Head of caudate nucleus (tissue), 42 donors: ENCODE measurements at places on chromosomes 6 and 20.

GRCh38 chr6:17182961-17183360 is 81.1 kb downstream of the STMND1 start:
- DNase-seq, result no peak

GRCh38 chr6:1610497-1611321 is 994 bp downstream of the FOXC1 start:
- DNase-seq, result no peak

GRCh38 chr6:159099276-159099675 is 54.5 kb upstream of the TAGAP start:
- DNase-seq, result no peak

GRCh38 chr6:106739387-106739786 is 110.0 kb downstream of the QRSL1 start:
- DNase-seq, result peak; percentile 21

GRCh38 chr20:49787371-49788357 is 25.0 kb upstream of the SLC9A8 start:
- DNase-seq, result no peak

- no peak for DNase-seq
Measured at GRCh38 chr20:8082989-8083388, 49.1 kb upstream of the PLCB1 start.

GRCh38 chr20:33894798-33895197 is 83.7 kb downstream of the CHMP4B start:
- DNase-seq, result no peak

- no peak for DNase-seq
Measured at GRCh38 chr6:16496210-16496609, 257.8 kb downstream of the GMPR start.

- no peak for DNase-seq
Measured at GRCh38 chr6:167056370-167056769, 57.2 kb downstream of the CEP43 start.

- no peak for DNase-seq
Measured at GRCh38 chr6:170308761-170309160, 2.2 kb downstream of the FAM120B start.

GRCh38 chr6:35468980-35469750 is 964 bp downstream of the RPL10A start:
- DNase-seq, result no peak

GRCh38 chr6:101294051-101294638 is 99.4 kb upstream of the GRIK2 start:
- DNase-seq, result no peak

DNA sequence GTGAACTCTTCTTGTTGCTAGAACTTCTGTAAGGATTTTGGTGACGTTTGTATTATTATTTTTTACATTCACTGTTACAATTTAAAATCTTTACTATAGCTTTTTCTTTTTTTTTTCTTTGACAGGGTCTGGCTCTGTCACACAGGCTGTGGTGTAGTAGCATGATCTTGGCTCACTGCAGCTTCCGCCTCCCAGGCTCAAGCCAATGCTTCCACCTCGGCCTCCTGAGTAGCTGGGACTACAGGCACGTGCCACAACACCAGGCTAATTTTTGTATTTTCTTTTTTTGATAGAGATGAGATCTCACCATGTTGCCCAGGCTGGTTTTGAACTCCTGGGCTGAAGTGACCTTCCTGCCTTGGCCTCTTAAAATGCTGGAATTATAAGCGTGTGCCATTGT is 21.2 kb downstream of the HECA start:
- no peak for DNase-seq

DNA sequence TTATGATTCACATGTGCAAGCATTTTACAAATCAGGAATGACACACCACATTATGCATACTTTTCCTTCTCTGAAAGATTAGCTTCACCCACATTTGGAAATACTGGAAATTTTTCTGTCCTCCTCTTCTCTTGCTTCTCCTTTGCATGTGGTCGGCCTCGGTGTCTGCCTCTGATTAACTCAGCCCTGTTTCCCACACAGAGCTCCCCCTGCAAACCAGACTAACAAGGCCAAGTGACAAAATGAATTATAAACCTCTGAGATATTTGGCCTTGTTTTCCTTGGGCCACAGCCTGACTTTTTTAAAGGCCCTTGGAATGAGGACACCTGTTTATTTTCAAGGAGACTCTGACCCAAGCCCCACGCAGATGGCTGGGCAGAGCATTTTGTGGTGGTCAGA is 9.0 kb upstream of the CCN6 start:
- no peak for DNase-seq

GRCh38 chr6:28154357-28154756 is 12.7 kb downstream of the ZKSCAN8 start:
- no peak for DNase-seq

DNA sequence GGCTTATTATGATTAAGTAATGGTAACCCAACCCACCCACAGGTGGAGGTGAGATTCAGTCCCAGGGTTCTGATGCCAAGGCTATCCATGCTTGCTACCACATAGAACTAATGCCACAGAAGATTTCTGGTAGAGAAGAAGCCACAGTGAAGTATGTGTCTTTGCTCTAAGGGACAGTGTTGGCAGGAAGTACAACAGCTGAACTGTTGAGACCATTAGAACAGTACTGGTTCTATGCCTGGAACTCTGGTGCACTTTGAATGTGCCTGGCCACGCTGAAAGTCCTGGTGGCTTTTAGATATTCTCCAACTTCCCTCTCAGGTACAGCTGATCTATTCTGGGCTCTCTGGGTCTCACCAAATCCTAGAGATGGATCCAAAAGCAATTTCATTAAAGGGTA is 7.8 kb downstream of the STX7 start:
- no peak for DNase-seq

DNA sequence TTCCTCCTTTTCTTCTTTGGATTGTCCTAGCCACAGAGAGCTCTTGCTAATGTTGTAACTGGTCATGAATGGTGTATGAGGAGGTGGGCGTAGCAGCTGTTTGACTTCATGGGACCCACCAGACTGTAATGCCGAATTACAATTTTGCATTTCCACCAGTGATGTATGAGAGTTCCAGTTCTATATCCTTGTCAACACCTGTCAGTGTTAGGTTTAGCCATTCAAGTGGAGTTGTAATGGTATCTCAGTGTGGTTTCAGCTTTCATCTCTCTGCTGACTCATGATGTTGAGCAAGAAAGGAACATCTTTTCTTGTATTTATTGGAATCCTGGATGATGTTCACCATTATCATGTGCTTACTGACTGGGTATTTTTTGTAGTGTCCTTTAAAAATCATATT is 5.1 kb downstream of the IGF2R start:
- DNase-seq, result no peak

GRCh38 chr6:168785720-168786511 is 344.9 kb downstream of the SMOC2 start:
- no peak for DNase-seq

GRCh38 chr20:62591122-62591468 is 51.2 kb upstream of the SLCO4A1 start:
- no peak for DNase-seq

DNA sequence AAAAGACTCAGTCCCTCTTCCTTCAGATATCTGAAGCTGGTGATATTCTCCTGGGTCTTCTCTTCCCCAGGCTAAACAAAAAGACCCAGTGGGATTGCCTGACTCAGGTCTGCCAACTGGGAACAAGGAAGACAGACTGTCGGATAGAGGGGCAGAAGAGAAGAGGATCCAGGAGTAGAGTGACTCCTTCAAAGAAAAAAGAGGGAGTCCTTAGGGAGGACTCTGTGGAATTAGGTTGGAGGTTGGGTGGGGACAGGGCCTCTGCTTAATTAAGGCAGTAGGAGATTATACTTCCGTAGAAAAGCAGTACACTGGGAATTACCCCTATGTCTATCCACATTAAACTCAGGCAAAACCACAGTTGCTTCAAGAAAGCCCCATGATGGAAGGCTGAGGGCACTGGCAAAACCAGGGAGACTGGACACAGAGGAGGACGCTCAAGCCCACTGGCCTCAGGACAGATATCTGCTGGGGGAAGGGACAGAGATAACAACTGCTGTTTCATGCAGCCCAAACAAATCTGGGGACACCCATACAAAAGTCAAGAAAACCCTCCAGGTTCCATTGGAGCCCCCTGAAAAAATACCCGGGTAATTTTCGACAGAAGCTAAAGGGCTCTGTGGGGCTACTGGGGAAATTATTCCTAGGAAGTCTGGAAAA is 5.7 kb downstream of the BCL2L1 start:
- no peak for DNase-seq

- DNase-seq, result no peak
Measured at GRCh38 chr6:33757906-33758305, 11.2 kb upstream of the IP6K3 start.

- DNase-seq, result no peak
Measured at GRCh38 chr6:33429750-33430052, 9.8 kb downstream of the SYNGAP1 start.

DNA sequence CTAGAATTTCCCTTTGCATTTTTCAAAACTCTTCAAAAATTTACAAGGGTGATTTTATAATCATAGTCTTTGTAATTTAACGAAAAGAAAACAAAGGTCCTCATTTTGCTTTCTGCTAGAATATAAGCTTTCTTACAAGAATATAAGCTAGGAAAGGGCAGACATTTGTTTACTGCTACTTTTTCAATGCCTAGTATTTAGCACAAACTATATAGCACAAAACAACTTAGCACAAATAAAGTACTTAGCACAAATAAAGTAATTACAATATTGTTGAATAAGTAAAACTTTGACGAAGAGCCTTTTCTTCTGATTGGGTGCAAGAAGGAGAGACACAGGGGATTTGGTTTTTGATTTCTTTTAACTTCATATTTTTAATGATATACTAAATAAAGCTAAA is 87.8 kb downstream of the BCAS1 start:
- DNase-seq, result no peak

- DNase-seq, result no peak
Measured at GRCh38 chr6:108312605-108313004, 17.8 kb downstream of the AFG1L start.

GRCh38 chr6:20400456-20401204 is 1.0 kb upstream of the E2F3 start:
- DNase-seq, result peak; percentile 64

- no peak for DNase-seq
Measured at GRCh38 chr6:7218406-7218988, 94.5 kb downstream of the SSR1 start.

GRCh38 chr6:26543953-26544352 is 5.8 kb downstream of the HMGN4 start:
- DNase-seq, result no peak
